Fibroblast of lung (primary cell): ENCODE measurements at places on chromosomes 7 and 10. TPM values are rescaled to one million over a fixed set of nuclear protein-coding genes. Genes with fewer than 3 reads are reported as not detected.

Gene CYP2W1
- polyA plus RNA-seq, result not detected in 2 replicates

Gene GJD4
- polyA plus RNA-seq, result not detected in 2 replicates

Gene SPDYE11
- polyA plus RNA-seq, result not detected in 2 replicates

Gene POM121
- 6.3 and 10.0 TPM in 2 replicates for polyA plus RNA-seq

Gene DKK1
- polyA plus RNA-seq, result 52.3 and 156 TPM in 2 replicates

Gene GRM8
- polyA plus RNA-seq, result not detected in 2 replicates

Gene HOXA3
- polyA plus RNA-seq, result 0.44 and 0.68 TPM in 2 replicates

Gene MALRD1
- 0.62 and 0.64 TPM in 2 replicates for polyA plus RNA-seq

Gene EN2
- polyA plus RNA-seq, result not detected in 2 replicates

Gene SH2D4B
- polyA plus RNA-seq, result not detected in 2 replicates

Gene ACSM6
- not detected in 2 replicates for polyA plus RNA-seq

Gene KCTD7
- polyA plus RNA-seq, result 10.4 and 17.4 TPM in 2 replicates

Gene CCDC3
- 0.36 and 0.65 TPM in 2 replicates for polyA plus RNA-seq

Gene MMD2
- not detected in 2 replicates for polyA plus RNA-seq

Gene CALHM3
- polyA plus RNA-seq, result not detected in 2 replicates

Gene OR2A5
- polyA plus RNA-seq, result not detected in 2 replicates
